Stimulated activated CD8-positive, alpha-beta memory T cell treated with anti-CD3 and anti-CD28 coated beads, Interleukin-4, amount 100 ng/mL, for 4 hours (primary cell): ENCODE measurements at places on chromosomes 5 and 9.

DNA sequence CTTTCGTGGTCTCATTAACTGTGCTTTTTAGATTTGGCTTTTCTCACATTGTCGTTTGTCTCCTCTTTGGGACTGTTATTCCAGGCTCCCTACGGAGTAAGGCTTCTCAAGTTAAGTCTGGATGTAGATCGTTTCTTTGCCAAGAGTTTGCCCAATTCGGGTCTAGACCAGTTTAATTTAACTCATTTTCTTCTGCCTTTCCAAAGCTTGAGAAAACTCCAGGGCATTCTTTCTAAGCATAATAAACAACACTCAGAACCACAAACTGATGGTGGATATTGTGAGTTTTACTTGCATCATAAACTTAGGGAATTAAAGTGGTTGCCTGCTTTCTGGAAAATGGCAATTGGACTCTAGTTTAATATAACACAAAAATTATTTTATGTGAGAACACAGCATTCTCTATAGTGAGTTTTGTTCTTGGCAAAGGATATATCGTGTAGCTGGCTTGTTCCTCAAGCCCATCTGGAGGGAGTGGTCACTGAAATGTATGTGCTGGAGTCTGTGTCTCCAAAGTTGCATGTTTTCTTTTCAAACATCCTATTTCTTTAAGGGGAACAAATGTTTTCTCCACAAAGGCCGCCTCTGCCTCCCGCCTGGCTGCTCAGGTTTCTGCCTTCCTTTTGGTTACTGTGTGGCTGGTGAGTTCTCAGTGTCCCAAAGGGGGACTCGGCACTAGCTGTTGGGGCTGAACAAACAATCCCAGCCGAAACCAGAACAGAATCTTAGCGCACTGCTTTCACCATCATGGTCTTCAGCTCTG is 211.3 kb upstream of the FBN2 start:
- no peak for DNase-seq

DNA sequence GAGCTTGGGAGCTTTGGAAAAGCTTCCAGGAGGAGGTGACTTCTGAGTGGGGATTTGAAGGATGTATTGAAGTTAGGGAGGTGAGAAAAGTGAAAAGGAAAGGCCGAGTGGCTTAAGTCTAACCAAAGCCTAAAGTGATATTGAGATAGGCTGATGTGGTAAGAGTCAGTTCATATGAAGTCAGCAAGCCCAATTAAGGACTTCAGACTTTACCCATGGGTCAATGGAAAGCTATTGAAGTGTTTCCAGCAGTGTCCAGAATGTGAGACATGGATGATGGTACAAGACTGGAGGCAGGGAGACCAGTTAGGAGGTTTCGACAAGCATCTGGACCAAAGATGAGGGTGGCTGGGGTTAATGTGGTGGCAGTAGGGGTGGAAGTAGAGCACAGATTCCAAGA is 134.3 kb upstream of the WWC1 start:
- DNase-seq: no peak

- no peak for DNase-seq
These were observed 60.6 kb downstream of the NSUN2 start for GRCh38 chr5:6572086-6572824.

GRCh38 chr9:127707766-127708165 is 978 bp downstream of the CFAP157 start:
- DNase-seq: no peak

DNA sequence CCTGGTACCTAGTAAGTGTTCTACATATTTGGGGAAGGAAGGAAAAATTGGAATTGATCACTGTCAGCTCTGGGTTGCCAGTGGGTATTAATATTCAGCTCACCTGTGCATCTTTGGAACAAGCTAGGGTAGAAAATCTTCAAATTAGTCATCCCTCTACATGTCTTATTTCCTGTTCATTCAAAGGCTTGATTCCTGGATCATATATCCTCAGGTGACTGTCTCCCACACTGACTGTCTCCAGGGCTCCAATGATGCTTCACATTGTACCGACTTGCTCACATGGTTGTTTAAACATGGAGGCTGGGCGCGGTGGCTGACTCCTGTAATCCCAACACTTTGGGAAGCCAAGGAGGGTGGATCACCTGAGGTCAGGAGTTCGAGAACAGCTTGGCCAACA is 11.6 kb upstream of the SUSD1 start:
- DNase-seq: no peak

- DNase-seq: no peak
These were observed 137.6 kb downstream of the ADGRV1 start for GRCh38 chr5:90696153-90696552.

DNA sequence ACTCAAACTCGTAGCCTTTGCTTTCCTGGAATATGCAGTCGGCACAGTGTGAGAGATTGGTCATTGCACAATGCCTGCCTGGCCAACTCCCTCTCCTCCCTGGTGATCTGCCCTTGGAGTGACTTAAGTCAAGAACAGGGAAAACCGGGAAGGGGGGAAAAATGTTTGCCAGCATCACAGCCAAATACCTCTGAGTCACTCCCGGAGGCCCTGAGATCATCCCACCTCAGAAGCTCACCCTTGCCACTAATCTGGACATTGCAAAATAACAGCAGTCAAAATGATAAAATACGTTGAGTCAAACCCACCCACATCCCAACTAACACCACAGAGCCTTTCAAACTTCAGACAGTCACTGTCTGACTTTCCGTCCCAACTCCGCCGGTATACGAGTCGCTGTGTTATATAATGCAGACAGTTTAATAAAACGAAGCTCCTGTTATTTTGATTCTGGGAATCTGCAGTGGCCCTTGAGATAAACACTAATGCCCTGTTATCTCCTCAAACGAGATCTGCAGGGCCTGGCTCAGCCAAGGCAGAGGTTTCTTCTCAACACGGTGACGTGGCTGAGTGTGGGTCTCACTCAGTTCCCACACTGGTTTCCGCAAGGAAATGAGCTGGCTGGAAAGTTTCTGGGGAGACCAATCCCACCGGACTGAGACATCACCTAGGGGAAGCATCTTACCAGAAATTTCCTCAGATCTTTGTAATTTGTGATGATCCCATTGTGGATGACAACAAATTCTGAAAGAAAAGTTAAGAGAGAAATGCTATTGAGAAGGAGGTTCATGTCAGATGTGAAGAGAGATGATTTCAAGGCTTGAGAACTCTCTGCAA is 22.1 kb downstream of the GFPT2 start:
- no peak for DNase-seq

GRCh38 chr5:97729938-97730337 is 546.9 kb upstream of the RIOK2 start:
- no peak for DNase-seq

DNA sequence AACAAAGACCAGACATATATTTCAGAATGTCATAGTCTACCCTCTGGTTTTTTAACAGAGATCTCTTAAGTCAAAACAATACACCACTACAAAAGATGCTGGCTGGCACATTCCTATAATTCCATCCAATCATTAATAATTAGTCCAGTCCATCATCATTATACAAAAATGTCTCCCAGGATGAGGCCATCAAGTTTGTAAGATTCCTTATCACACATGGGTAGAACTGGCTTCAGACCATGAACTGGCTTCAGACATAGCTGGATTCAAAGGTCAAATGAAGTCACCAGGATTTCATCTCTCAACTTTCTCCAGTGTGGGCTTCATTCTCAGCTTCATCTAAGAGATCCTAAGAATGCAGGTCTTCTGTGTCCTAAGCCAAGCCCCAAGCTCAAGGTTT is 147.1 kb downstream of the ENC1 start:
- no peak for DNase-seq

- DNase-seq: no peak
These were observed 455.5 kb upstream of the RORB start for GRCh38 chr9:74041588-74041987.

GRCh38 chr5:77774981-77775789 is 954 bp downstream of the TBCA start:
- peak; percentile 13 for DNase-seq

DNA sequence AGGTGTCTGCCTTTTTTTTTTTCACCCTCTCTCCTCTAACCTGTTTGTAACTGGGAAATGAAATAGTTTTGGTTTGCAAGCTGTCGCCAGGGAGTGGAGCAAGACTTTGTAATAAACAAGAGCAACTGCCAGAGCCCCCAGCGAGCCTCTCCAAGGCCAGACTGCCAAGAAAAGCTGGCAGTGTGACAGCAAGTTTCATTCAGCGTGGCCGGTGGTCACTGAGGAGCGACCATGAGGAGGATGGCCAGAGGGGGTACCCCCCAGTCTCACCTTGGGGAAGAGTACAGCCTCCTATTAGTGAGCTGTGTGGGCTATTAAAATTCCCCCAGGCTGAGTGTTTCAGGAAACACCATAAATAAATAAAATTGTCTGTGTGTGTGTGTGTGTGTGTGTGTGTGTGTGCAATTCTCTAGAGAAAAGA is 49.9 kb downstream of the ZFAND5 start:
- no peak for DNase-seq

GRCh38 chr5:73096239-73096575 is 24.2 kb upstream of the TMEM171 start:
- no peak for DNase-seq

DNA sequence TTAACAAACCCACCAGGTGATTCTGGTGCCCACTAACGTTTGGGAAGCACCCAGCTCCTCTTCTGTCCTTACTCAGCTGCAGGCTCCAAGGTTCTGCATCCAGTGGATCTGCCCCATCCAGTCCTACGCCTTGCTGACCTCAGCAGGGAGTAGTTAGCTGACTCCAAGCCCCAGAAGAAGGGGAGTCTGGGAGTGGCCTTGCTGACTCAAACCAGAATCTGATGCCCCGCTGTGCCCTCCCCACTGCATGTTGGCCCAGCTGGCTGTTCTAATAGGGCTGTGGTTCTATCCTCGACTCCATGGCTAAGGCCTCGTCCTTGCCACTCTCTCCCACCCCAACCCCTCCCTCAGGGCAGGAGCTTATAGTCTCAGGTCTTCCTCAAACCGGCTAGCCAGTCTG is 136.3 kb downstream of the TTLL11 start:
- DNase-seq: no peak

DNA sequence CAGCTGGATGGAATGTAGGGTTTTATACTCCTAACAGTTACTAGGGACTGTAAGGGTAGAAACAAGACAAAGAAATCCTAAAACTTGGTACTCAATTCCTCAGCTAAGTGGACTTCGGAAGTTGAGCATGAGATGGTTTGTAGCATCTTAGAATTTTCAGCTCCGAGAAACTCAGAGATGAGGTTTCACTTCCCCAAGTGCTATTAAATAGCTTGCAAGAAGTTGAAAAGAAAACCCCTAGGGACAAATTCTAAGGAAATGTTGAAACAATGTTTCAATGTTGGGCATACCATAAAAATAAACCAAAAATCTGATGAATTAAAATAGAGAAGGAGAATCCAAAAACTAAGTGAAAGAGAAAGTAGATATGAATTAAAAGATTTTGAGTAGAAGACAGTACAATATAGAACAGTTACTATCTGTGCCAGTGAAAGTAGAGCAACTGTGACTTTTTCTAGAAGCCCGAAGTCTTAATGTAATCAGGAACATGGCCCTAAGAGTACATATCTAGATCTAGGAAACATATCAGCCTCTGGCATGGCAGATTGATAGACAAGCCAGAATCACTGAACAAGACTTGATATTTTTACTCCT is 308.6 kb upstream of the RGMB start:
- no peak for DNase-seq

GRCh38 chr9:110179734-110180133 is 28.2 kb downstream of the C9orf152 start:
- no peak for DNase-seq

GRCh38 chr5:13566871-13567339 is 377.6 kb downstream of the DNAH5 start:
- DNase-seq: no peak

GRCh38 chr9:4260661-4261060 is 39.2 kb downstream of the GLIS3 start:
- DNase-seq: no peak

- no peak for DNase-seq
These were observed 6.4 kb downstream of the THBS4 start for GRCh38 chr5:80041527-80041926.

DNA sequence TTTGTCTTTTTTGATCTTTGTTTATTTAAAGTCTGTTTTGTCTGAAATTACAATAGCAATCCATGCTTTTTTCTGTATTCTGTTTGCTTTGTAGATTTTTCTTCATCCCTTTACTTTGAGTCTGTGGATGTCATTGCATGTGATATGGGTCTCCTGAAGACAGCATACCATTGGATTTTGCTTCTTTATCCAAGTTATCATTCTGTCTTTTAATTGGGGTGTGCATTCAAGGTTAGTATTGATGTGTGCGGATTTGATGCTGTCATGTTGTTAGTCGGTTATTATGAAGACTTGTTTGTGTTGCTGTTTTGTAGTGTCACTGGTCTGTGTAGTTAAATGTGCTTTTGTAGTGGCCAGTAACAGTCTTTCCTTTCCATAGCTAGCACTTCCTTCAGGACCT is 23.0 kb downstream of the POLK start:
- no peak for DNase-seq

- DNase-seq: peak; percentile 88
These were observed at the start of gene CYSTM1 for GRCh38 chr5:140174465-140175366. CYSTM1 (plus strand) TSS chr5:140175188; CDS start chr5:140194466, 19,278 bp downstream.

DNA sequence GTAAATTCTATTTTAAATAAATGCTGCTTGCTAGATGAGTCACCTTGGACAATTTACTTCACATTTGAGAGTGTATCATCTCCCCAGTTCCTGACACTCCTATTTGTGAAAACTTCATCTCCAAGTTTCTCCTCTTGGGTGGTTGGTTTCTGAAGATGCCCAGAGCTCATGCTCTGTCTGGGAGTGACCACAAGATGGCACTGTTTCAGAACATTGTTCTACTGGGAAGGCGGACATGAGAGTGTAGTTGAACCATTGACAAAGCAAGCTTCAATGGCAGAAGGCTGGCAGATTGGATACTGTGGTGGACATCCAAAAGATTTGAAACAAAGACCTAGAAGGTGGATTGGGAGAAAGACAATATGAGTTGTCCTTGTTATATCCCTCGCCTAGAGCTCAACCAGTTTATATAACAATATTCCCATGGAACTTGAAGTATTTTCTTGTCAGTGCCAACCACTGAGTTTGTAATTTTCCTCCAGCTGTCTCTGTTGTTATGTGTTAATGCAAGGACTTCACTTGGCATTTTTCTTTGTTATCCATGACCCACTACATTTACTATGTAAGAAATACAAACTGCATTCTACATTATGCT is 234.3 kb upstream of the ANKH start:
- DNase-seq: no peak
